Bronchial epithelial cell (primary cell): ENCODE measurements at places on chromosomes 1 and 21.
A peak's percentile ranks its signal among the peaks of the same experiment; 100 is the strongest.

DNA sequence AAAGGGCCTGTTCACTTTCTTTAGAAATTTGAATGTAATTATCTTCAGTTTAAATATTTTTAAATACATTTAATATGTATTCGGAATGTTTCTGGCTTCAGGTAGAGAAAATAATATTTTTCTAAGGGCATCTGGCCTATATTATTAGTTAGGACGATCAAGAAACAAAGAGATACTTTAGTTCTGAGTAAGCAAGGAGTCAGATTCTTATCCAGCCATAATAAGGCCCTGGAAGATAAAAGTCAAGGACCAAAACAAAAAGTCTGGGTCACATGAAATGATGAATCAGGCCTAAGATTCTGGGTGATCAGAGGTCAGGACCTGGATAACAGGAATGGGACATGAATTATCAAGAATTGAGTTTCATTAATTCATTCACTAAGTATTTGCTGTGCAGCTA, 6.3 kb downstream of the PHC2 start:
- DNase-seq, result peak; percentile 28

DNA sequence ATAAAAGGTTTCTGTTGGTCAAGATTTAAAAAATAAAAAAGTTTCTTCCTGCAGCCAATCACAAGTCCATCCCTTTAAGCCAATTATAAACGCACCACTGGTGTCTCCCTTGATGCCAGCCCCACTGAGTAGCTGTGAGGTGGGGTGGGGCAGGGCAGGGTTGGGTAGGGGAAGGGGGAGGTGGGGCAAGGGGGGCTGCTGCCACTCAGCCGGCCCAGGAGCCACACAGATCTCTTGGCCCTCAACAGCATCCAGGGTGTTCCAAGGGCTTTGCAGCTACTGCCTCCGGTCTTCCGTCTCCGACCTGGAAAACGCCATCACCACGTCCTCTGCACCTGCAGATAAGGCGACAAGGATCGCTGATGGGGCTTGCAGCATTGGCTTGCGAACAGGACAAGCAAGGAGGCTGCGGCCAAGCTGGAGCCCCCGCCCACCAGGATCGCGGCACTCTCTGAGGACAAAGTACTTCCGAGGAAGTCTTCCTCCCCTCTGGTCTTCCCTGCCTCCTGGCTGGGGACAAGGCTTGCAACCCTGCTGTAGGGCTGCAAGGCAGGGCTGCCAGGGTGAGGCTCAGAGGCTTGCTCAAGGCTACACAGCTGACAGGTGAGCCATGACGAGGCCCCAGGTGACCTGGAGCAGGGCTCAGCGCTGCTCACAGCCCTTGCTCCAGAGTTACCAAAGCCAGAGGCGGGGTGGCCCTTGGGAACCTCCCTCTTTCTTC, 26.8 kb upstream of the CLSTN1 start:
- DNase-seq, result no peak

DNA sequence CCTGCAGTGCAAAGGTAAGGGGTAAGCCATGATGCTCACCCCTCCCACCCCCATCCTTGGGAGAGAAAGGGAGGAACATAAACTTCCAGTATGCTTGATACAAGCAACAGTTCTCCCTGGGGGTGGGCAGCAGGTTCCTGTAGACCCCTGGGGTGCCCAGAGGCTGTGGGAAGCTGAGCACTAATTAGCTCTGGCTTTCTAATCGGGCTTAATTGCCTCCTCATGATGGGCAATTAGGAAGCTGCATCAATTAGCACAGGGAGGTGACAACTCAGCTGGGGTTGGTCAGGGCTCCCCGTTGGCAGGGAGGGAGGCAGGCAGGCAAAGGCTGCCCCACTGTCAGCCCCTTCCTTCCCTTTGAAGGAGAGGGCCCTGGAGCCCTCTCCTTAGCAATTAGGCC, 15.7 kb upstream of the LMNA start:
- DNase-seq, result no peak

DNA sequence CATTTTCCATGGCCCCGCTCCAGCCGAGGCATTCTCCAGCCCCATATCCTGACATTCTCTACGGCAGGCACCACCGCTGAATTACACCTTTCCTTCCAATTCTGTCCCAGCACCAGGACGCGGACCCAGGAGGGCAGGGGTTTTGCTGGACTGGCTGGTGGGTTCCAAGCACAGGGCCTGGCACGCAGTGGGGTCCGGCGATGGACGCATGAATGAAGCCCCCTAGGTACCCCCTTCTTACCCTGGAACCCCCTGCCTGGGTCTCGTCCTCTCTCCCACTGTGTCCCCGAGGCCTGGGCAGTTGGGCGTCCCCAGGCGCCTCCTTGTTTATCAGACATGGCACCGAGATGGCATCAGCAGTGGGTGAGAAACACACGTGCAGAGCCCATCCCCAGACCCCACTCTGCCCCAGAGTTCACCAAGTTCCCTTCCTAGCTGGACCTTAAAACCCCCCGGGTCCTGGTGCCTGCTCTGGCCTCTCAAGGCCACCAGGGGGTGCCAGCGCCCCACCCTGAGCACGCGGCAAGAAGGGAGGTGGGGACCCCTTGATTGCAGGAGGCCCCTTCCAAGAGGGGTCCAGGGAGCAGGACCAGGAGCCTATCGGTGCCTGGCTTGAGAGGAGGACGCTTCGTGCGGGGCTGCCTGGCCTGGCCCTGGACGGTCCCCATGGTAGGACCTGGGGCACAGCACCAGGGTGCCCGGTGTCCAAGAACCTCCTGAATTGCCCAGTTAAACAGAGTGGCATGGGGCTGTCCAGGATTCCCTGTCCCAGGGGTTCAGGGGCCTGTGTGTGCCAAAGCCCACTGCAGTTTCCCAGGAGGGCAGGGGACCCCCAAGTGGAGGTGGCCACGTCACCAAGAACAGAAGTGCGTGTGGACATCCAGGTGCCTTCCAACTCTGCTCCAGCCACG, 46.1 kb downstream of the MEGF6 start:
- no peak for DNase-seq

GRCh38 chr1:207407655-207408260, 46.4 kb upstream of the CR2 start:
- DNase-seq, result peak; percentile 76

- DNase-seq, result peak; percentile 75
Observed at GRCh38 chr1:54543729-54544496, 4.1 kb upstream of the ACOT11 start.

GRCh38 chr1:216749232-216749631, 26.0 kb upstream of the ESRRG start:
- no peak for DNase-seq

- no peak for DNase-seq
Observed at GRCh38 chr1:47679826-47680225, 242.0 kb downstream of the FOXD2 start.

DNA sequence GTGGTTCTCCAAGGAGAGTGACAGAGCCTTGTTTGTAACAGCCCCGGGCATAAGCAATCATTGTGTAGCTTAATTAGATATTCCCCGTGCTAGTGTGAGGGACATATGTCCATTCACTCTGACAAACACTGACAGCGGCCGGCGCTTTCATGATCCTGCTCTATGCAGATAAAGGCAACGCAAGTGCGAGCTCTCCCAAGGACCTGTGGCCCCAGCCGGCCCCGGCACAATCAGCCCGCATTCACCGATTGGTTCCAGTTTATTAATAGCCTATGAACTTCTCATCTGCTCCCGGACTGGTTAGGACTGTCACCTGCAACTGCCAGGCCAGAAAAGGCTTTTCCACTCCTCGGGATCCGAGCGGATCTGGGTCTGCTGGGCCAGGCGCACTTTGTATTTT, 18.0 kb upstream of the OLIG1 start:
- DNase-seq, result no peak

GRCh38 chr1:31470794-31471315, 57.8 kb downstream of the SERINC2 start:
- no peak for DNase-seq

GRCh38 chr1:938088-938683, 14.5 kb downstream of the SAMD11 start:
- peak; percentile 25 for DNase-seq

DNA sequence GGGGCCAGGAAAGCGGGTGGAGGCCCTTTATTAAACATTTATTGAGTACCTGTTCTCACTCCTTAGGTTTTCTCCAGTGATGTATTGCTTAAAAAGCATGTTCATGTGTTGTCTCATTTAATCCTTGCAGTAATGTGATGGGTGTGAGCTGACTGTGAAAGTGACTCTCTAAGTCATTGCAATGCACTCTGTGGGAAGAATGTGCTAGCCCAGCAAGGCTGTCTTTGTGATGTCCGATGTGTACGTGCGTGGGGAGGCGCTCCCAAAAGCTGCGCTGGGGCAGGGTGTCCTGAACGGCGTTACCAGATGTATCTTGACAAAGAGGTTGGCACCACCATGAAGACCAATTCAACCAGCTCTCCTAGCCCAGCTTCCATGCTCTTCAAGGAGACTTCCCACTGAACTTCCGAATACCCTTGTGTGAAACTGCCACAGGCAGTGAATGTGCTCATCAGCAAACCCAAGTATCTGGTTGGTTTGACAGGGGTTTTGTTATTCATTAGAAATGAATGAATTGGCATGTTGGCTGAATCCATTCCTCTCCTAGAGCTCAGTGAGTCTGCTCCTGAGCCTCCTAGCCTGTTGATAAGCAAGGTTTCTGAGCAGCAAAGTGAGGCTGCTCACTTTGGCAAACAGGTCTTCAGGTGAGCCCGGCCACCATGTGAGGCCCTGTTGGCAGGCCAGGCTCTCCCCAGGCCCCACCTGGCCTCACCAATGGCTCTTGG, 28.0 kb downstream of the NUAK2 start:
- no peak for DNase-seq

- no peak for DNase-seq
Observed at GRCh38 chr1:234731569-234732085, 121.6 kb upstream of the IRF2BP2 start.

DNA sequence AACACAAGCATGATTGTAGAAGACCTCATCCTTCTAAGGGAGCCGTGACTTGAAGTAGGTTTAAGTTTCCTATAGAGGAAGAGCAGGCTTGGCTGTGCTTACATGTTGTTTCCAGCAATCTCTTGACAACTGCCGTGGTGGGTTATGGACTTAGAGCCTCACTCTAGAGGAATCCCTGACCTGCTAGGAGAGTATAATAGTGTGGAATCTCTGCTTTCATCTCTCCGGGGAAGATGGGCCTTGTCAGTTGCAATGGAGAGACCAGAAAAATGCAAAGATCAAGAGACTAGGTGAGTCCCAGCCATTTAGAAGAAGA, 137.6 kb downstream of the MIS18A start:
- no peak for DNase-seq

DNA sequence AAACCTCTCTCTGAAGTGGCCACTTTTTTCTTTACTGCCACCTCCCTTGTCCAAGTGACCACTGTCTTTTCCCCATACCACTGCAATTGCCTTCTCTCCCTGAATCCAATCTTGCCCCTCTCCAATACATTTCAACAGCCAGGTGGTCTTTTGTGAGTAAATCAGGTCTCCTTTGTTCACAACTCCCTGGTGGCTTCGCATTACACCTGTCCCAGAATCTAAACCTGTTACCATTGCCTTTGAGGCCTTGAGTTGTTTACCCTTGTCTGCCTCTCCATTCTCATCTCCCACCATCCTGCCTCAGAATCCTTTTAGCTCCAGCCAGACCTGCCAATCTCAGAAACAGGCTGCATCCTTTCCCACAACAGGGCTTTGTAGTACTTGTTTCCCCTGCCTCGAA, 21.8 kb upstream of the DYNLT5 start:
- DNase-seq, result no peak

GRCh38 chr1:29658688-29659087, 422.4 kb downstream of the PTPRU start:
- no peak for DNase-seq

GRCh38 chr21:34363733-34364132, at the start of gene KCNE2:
KCNE2 (plus strand) TSS chr21:34364006; CDS start chr21:34370479, 6,473 bp downstream.
- peak; percentile 5 for DNase-seq

- DNase-seq, result peak; percentile 13
Observed at GRCh38 chr1:10761503-10762152, 34.8 kb downstream of the CASZ1 start.

DNA sequence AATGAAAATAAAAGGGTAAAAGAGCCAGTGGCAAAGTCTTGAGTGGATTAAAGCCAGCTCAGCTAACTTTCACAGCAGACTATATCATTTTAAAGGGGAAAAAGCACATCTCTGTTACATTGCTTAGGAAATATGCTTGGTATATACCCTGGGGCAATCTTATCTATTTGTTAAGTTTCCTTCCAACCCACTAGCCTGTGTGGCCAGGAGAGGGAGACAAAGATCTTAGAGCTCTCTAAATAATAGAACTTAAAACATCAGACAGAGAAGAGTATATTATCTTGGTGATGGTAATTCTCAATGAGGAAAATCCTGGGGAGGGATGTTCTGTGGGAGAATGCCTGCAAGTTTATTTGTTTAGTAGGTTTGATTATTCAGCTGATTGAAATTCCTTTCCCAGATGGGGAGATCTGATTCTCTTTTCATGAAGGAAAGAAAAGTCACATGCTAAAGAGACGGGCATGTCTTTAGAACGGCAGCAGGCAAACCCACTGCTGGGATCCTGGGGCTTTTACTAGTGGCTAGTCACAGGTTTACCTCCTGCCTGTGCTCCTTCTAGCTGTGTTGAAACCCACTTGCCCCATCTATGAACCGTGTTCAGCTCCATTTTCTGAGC, 3.6 kb downstream of the KCNE2 start:
- DNase-seq, result peak; percentile 81

- DNase-seq, result peak; percentile 31
Observed at GRCh38 chr1:186474208-186474607, 13.3 kb upstream of the PDC start.

GRCh38 chr1:15966081-15966955, 9.6 kb downstream of the ZBTB17 start:
- peak; percentile 47 for DNase-seq
